Activated CD4-positive, alpha-beta T cell treated with anti-CD3 and anti-CD28 coated beads, Interleukin-2, amount 10 ng/mL, durations not matched to agents 24 days and 14 days (primary cell): ENCODE measurements at places on chromosomes 13 and 19. TPM values are rescaled to one million over a fixed set of nuclear protein-coding genes. Genes with fewer than 3 reads are reported as not detected.

- DNase-seq: no peak
These were observed 138.1 kb upstream of the KL start for GRCh38 chr13:32878163-32878562.

DNA sequence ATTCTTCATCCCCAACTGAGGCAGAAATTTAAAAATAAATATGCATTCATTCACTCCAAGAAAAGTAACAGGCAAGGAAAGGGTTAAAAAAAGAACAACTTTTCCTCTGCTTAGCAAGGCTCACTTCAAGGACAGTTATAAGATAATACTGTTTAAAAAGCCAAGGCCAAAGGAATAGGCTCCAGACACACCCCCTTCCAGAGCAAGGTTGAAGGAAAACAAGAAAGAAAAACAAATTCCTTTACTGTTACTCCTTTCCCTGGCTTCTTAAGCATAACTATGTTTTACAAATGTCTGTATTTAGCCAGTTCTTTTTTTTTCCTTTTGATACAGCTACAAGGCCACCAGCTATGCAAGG is 8.5 kb downstream of the SIGLEC11 start:
- no peak for DNase-seq

SELENOV gene
- not detected in 2 replicates for total RNA-seq

DNA sequence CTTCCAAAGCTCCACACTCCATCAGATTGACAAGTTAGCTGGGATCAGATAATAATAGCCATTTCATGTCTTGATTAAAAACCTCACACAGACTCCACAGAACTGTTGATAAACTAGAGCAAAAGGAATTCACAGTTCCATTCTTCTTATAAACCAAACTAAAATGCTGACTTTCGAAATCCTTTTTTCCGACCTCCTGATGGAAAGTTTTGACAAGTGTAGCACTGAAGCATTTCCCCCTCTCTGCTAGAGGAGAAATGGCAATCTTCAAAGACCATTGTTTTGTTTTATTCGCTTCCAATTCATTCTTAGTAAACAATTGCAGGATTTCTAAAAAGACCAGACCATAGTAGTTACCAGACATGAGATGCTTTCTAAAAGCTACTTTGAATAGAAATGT is 58.8 kb downstream of the COL4A2 start:
- no peak for DNase-seq

- DNase-seq: no peak
These were observed 12.8 kb downstream of the ELF1 start for GRCh38 chr13:41006306-41006705.

DNA sequence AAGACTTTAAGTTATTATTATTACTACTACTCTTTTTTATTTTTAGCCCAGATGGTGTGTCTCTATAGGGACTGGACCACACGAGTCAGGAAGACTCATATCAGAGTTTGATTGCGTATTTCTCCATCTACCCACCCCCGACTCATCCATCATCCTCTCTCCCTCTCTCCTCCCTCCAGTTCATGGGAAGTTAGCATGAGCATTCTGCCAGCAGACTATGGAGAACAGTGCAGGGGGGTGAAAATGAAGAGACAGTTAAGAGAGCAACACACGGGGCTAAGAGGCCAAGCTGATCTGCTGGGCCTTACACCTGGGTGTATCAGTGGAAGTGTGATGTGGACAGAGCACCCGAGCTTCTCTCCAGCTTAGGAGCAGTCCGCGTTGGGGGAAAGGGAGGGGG is 95.0 kb downstream of the UQCRFS1 start:
- no peak for DNase-seq

- DNase-seq: peak; percentile 87
These were observed 9.1 kb downstream of the ZNF653 start for GRCh38 chr19:11496391-11497163.

- no peak for DNase-seq
These were observed 38.3 kb upstream of the HMGB1 start for GRCh38 chr13:30504081-30504480.

- DNase-seq: no peak
These were observed 70.1 kb downstream of the ITGBL1 start for GRCh38 chr13:101522607-101523006.

DNA sequence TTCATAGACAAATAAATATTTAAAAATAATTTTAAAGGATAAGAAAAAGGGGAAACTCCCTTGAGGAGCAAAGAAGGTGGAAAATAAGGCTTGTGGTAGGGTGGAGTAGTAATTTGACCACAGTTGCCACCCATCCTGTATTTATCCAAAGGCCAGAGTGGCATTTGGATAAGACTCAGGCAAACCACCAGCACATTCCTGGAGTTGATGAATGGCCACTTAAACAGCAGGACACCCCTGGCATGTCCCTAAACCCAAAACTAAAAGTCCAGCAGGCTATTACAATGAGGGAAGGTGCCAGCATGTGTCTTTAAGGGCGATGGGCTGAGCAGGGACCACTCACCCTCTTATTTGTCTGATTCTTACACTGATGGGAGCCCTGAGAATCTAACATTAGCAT is 9.8 kb upstream of the FRY start:
- no peak for DNase-seq

DNA sequence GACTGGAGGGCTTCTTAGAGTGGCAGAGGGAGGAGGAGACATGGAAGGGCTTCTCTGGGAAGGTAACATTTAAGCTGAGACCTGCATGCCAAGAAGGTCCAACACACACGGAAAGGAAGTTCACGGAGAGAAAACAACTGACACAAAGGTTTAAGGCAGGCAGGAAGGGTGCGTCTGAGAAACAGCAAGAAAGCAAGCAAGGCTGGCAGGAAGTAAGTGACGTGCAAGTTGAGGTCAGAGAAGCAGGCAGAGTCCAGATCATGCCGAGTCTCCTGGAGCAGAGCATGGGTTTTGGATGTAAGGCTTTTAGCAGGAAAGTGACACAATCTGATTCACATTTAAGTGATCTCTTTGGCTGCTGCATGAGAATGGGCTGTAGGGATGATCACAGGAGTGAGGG is 60.5 kb downstream of the ATP7B start:
- DNase-seq: peak; percentile 76

GRCh38 chr13:32427852-32428580 is at the start of gene N4BP2L1:
Gene N4BP2L1 (minus strand): TSS chr13:32428130. CDS start chr13:32428082, 48 bp downstream.
- DNase-seq: peak; percentile 94

- no peak for DNase-seq
These were observed 14.7 kb downstream of the ANKRD24 start for GRCh38 chr19:4197228-4197624.

SIGLEC11 gene
- not detected in 2 replicates for total RNA-seq

GRCh38 chr19:47122359-47123335 is 8.0 kb upstream of the SAE1 start:
- DNase-seq: no peak

- no peak for DNase-seq
These were observed 2.5 kb downstream of the ZNF552 start for GRCh38 chr19:57812226-57812625.

IGFL3 gene
- not detected in 2 replicates for total RNA-seq

DNA sequence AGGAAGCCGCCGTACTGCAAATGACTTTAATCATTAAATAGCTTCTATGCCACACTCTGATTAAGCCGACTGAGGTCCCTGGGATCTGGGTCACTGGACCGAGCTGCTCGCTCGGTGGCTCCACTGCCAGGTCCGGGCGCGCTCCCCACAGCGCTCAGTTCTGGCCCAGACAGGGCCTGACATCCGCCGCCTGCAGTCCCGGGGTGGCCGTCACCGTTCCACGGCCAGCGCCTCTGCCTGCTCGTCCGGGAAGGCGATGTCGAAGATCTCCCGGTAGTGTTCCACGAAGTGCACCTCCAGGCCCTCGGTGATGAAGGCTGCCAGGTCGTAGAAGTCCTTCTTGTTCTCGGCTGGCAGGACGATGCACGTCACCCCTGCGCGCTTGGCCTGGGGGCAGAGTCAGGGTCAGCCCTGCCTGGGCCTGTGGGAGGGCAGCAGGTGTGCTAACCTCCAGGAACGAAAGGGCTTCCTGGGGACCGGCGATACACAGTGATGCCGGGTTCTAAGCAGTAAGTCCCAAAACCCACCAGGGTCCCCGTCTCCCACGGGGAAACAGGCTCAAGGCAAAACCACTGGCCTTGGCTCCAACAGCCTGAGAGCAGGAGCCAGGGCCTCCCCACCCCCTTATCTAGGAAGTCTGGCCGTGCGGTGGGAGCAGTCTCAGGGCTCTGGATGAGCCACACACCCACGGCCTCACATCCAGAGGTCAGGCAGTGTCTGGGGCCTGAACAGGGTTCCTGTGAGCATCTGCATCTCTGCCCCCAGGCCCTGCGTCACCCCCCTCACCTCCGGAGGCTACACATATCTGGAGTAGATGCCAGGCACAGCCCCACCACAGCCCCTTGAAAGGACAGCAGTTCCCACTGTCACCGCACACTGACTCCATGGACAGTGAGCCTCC is 2.0 kb downstream of the RPL36 start:
- peak; percentile 64 for DNase-seq

ZNF681 gene
- 2.6 and 3.0 TPM in 2 replicates for total RNA-seq

DNA sequence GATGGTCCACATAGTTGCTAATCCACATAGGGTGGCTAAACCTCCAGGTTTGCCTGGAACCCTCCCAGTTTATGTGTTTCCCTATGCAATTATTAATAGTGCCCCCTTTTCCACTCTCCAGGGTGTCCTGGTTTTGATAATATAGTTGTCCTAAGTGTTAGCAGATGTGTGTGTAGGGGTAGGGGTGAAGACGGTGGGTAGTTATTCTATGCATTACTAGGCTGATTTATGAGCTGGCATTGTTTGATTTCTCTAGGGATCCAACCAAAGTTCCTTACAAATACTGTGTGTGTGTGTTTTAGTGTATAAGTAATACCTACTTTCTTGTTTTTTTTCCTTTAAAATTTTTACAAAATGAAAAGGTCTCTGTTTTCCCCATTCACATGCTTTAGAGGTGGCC is 21.1 kb downstream of the GTF2F2 start:
- DNase-seq: no peak

TMEM145 gene
- 0.78 and 0.82 TPM in 2 replicates for total RNA-seq

MAMSTR gene
- 1.2 and 1.4 TPM in 2 replicates for total RNA-seq

CHST8 gene
- not detected in 2 replicates for total RNA-seq

DNA sequence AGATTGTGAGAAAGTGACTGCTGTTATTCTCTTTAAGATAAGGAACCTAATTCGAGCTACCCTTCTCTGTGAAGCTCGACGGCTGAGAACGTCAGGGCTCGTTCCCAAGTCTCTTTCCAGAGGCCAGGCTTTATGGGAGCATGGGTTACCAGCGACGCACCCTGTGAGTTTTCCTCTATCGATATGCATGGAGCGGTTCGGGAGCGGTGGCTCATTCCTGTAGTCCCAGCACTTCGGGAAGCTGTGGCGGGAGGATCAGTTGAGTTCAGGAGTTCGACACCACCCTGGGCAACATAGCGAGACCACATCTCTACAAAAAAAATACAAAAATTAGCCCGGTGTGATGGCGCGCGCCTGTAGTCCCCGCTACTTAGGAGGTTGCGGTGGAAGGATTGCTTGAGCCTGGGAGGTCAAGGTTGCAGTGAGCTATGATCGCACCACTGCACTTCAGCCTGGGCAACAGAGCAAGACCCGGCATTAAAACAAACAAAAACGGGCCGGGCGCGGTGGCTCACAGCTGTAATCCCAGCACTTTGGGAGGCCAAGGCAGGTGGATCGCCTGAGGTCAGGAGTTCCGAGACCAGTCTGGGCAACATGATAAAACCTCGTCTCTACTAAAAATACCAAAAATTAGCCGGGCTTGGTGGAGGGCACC is 681 bp upstream of the ZNF606 start:
- no peak for DNase-seq

DNA sequence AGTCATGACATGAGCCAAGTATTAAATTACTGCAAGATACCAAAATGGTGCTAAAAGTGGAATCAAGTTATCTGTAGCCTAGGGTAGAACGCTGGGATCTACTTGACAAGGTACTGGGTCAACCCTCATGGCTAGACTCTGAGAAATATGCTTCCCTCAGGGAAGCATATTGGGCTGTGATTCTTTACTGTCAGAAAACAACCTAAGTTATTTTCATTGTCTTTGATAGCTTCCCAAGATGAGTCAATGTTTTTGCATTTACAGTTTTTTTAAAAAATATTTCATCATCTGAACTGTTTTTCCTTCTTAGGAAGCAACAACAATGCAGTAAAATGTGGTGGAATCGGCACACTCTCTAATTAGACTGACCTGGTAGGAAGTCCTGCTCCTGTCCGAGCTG is 218.0 kb downstream of the RGCC start:
- DNase-seq: no peak

DNA sequence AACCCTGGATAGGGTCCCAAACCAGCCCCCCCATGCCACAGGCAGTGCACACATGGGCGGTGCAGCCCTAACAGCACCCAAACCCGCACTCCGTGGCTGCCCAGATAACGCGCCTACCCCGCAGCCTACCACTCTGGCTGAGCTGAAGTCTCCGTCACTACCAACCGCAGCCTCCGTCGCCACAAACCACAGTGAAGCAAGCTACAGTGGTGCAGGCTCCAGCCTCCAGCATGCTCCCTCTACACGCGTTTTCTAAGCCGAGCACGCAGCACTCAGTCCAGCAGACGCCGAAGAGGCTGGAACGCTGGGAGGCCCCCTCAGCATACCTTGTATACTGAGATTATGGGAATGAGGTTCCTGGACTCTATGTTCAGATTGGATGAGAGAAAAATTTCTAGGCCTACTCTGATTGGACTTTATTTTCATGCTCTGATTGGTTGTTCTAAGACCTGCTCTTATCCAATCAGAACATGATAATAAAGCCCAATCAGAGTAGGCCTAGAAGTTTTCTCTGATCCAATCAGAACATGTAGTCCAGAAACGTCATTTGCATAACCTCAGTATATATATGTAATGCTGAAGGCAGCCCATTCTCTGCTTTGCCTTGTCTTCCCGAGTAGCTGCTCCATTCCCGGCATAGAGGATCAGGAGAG is 56.7 kb upstream of the C1QTNF9B start:
- DNase-seq: no peak

- DNase-seq: peak; percentile 63
These were observed 67.6 kb upstream of the TDRD3 start for GRCh38 chr13:60329221-60329923.

SULT2B1 gene
- not detected in 2 replicates for total RNA-seq

DNA sequence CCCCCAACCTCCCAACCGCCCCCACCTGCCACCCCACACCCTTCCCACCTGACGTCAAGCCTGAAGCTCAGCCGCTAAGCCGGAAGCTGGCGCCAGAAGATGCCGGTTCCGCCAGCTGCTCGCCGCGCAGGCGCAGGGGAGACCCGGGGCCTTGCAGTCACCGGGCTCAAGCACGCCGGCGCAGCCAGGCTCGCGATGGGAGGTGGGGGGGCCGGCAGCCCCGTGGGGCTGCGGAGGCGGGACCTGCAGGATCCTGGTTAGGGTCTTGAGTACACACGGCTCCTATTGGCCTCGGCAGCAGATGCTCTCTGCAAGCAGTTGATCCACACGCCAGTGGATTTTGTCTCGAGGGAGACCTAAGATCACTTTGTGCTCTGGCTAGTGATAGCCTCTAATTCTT is at the start of gene LIG4:
Gene LIG4, minus strand, starts transcription at position 101 of the 400 bp plus-strand sequence. CDS start 4,268 bp downstream, outside the sequence.
- peak; percentile 97 for DNase-seq

GRCh38 chr19:11295665-11296245 is at the start of gene TSPAN16:
Gene TSPAN16 (plus strand): TSS chr19:11296160. CDS start chr19:11296298, 138 bp downstream.
- DNase-seq: no peak

FGF22 gene
- not detected in 2 replicates for total RNA-seq
